Nasal cavity respiratory epithelium epithelial cell of viscerocranial mucosa (primary cell): ENCODE measurements at places on chromosomes 3 and 15. TPM values are rescaled to one million over a fixed set of nuclear protein-coding genes. Genes with fewer than 3 reads are reported as not detected.

Gene SUSD5
- total RNA-seq: 0.28 TPM in 1 of 2 replicates, not detected in the other

Gene DPPA4
- total RNA-seq: not detected in 2 replicates

Gene TMEM158
- total RNA-seq: 1.4 and 2.3 TPM in 2 replicates

Gene DPH6
- 16.4 and 19.7 TPM in 2 replicates for total RNA-seq

Gene NEDD4
- total RNA-seq: 74.7 and 78.6 TPM in 2 replicates

Gene ALDH1A3
- total RNA-seq: 277 and 355 TPM in 2 replicates

Gene STRIT1
- not detected in 2 replicates for total RNA-seq

Gene GAP43
- total RNA-seq: not detected in 2 replicates

Gene SPINK8
- not detected in 2 replicates for total RNA-seq

Gene MST1R
- 21.9 and 24.4 TPM in 2 replicates for total RNA-seq

Gene RETNLB
- total RNA-seq: not detected in 2 replicates

Gene GOLGA6L10
- 0.21 and 1.4 TPM in 2 replicates for total RNA-seq

Gene HYKK
- 1.4 and 2.6 TPM in 2 replicates for total RNA-seq

Gene KY
- total RNA-seq: 0.07 TPM in 1 of 2 replicates, not detected in the other

Gene GP9
- not detected in 2 replicates for total RNA-seq

Gene USP3
- 68.9 and 70.4 TPM in 2 replicates for total RNA-seq

Gene ZIC1
- not detected in 2 replicates for total RNA-seq

Gene LYZL4
- not detected in 2 replicates for total RNA-seq

Gene ARGFX
- total RNA-seq: not detected in 2 replicates

Gene NOX5
- under 0.01 and 0.07 TPM in 2 replicates for total RNA-seq

Gene EFCC1
- not detected in 2 replicates for total RNA-seq

Gene PLCB2
- 0.14 TPM in 1 of 2 replicates, not detected in the other for total RNA-seq

Gene GREM1
- total RNA-seq: under 0.01 and 0.07 TPM in 2 replicates

Gene DGKG
- total RNA-seq: 0.34 and 0.57 TPM in 2 replicates

Gene NMNAT3
- total RNA-seq: 6.8 and 10.6 TPM in 2 replicates

Gene CHRM5
- not detected in 2 replicates for total RNA-seq

Gene CNTN3
- total RNA-seq: 0.68 and 1.6 TPM in 2 replicates

Gene PLSCR5
- total RNA-seq: not detected in 2 replicates

Gene VGLL4
- total RNA-seq: 29.7 and 56.7 TPM in 2 replicates

Gene ENTPD3
- 22.2 and 24.3 TPM in 2 replicates for total RNA-seq

Gene BCL2A1
- total RNA-seq: 0.28 TPM in 1 of 2 replicates, not detected in the other

Gene COLQ
- total RNA-seq: under 0.01 and 0.28 TPM in 2 replicates

Gene CKMT1A
- total RNA-seq: 21.5 and 63.9 TPM in 2 replicates

Gene CCDC39
- total RNA-seq: under 0.01 TPM in 1 of 2 replicates, not detected in the other

Gene GHSR
- total RNA-seq: not detected in 2 replicates

Gene GABRB3
- 0.34 and 5.4 TPM in 2 replicates for total RNA-seq

Gene CCDC33
- 0.50 TPM in 1 of 2 replicates, not detected in the other for total RNA-seq

Gene ITIH4
- 0.34 and 2.5 TPM in 2 replicates for total RNA-seq

Gene PTX3
- 1.7 and 7.5 TPM in 2 replicates for total RNA-seq

Gene CHCHD6
- total RNA-seq: 15.9 and 20.5 TPM in 2 replicates

Gene CLDN16
- total RNA-seq: 1.0 and 3.4 TPM in 2 replicates

Gene FAM174B
- under 0.01 and 1.3 TPM in 2 replicates for total RNA-seq

Gene ADGRG7
- total RNA-seq: 34.2 TPM in 1 of 2 replicates, not detected in the other

Gene MORC1
- total RNA-seq: not detected in 2 replicates

Gene RPL4
- total RNA-seq: 3,547 and 4,868 TPM in 2 replicates

Gene CTXN2
- not detected in 2 replicates for total RNA-seq

Gene CTDSPL
- total RNA-seq: 37.3 and 76.8 TPM in 2 replicates

Gene SH2D7
- total RNA-seq: not detected in 2 replicates

Gene CLRN1
- not detected in 2 replicates for total RNA-seq

Gene ATP11B
- total RNA-seq: 96.0 and 115 TPM in 2 replicates

Gene SAMD7
- not detected in 2 replicates for total RNA-seq

Gene IL12A
- total RNA-seq: 0.43 and 0.68 TPM in 2 replicates

Gene PIF1
- total RNA-seq: 0.28 and 0.34 TPM in 2 replicates

Gene DUOXA2
- total RNA-seq: not detected in 2 replicates

Gene LRCH3
- total RNA-seq: 15.4 and 58.6 TPM in 2 replicates
